Caudate nucleus (tissue), 63 donors: ENCODE measurements at places on chromosomes 11 and 22.

DNA sequence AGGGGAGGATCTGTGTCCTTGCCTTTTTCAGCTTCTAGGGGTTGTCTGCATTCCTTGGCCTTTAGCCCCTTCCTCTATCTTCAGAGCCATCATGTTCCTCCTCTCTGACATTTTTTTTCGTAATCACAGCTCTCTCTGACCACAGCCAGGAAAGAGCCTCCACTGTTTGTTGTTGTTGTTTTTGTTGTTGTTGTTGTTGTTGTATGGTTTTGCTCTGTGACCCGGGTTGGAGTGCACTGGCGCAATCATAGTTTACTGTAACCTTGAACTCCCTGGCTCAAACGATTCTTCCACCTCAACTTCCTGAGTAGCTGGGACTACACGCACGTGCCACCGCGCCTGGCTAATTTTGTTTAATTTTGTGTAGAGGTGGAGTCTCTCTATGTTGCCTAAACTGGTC lies 55.3 kb upstream of the KCNQ1OT1 start:
- no peak for DNase-seq

DNA sequence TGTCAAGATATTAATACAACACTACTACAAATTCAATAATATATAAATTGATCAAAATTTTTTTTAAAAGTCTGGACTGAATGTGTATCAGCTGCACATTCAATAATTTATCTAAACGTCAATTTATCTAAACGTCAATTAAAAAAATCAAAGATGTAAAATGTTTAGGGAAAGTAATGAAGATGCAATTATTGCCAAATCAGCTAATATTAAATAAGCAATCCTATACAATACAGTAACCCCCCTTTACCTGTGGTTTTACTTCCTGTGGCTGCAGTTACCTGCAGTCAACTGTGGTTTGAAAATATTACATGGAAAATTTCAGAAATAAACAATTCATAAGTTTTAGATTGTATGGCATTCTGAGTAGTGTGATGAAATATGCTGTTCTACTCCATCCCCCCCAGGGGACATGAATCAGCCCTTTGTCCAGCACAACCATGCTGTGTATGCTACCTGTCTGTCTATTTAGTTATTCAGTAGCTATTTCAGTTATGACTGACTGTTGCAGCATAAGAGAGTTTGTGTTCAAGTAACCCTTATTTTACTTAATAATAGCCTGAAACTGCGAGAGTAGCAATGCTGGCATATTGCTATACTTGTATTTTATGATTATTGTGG lies 72.2 kb downstream of the CWF19L2 start:
- no peak for DNase-seq

- no peak for DNase-seq
Measured at GRCh38 chr11:7307836-7308235, 56.1 kb downstream of the SYT9 start.

GRCh38 chr11:23364076-23364475 lies 503.8 kb upstream of the CCDC179 start:
- no peak for DNase-seq

DNA sequence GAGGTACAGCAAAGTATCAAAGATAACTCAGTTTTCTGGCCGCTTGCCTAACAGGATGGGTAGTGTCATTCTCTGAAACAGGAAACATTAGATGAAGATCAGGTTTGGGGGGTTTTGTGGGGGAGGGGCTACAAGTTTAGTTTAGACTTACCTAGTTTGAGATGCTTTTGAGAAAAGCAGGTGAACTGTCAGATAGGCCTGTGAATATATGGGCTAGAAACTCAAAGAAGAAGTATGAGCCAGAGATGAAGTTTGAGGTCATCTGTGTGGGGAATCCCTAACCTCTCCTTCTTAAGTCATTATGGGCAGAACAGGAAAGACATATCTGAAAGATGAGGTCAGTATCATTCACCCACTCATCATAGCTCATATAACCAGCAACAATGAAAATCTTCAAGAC lies 11.9 kb downstream of the HOATZ start:
- no peak for DNase-seq
